Activated naive CD8-positive, alpha-beta T cell treated with anti-CD3 and anti-CD28 coated beads, Interleukin-2, amount 10 ng/mL, durations not matched to agents 7 days and 5 days (primary cell): ENCODE measurements at places on chromosomes 11 and 22.

GRCh38 chr11:104402812-104403521 is 239.0 kb upstream of the PDGFD start:
- H3K4me3 ChIP-seq, result no peak overlapping the region
- no peaks in the 10 kb centered on the region for H3K27me3 ChIP-seq
- H3K36me3 ChIP-seq, result no peaks in the 10 kb centered on the region
- H3K4me1 ChIP-seq, result no peaks in the 10 kb centered on the region
- H3K27ac ChIP-seq, result no peak overlapping the region

DNA sequence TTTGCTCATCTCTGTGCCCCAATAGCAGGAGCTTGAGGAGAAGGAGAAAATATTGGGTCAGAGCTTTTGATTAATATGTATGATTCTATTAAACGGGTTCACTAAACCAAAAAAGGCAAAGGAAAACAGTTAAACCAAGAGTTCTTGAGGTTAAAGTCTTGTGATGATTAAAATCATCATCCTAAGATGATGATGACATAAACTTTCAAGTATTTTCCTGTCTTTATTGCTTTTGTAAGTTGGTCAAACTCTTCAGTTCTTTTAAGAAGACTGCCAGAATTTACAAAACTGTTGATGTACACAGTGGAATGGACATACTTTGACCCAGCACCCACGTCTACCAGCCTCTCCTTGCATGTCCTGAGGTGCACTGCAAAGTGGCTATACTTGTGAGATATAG is 41.0 kb downstream of the FDX1 start:
- no peaks in the 10 kb centered on the region for H3K27me3 ChIP-seq
- H3K4me1 ChIP-seq, result no peaks in the 10 kb centered on the region
- no peak for DNase-seq
- no peak overlapping the region for H3K4me3 ChIP-seq
- H3K27ac ChIP-seq, result no peak overlapping the region
- H3K36me3 ChIP-seq, result peaks cover 4% of the 10 kb centered on the region

DNA sequence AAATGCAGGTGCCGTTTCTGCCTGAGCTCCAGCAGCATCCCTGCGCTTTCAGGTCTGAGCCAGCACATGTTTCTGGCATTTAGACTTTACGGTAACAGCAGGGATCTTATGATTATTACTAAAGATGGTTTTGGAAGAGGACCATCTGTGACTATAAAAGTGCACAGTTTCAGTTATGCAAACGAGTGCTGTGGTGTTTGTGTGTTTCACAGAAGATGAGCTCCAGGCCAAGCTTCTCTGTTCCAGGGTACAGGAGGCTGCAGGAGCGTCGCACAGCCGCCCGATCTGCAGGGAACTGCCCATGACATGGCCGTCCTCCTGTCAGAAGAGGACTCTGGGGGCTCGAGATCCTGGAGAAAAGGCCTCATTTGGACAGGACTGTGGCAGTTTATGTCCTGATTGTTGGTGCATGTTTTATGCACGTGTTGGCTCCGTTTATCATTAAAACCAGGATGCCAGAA is 297.3 kb downstream of the TBC1D22A start:
- H3K27ac ChIP-seq, result no peak overlapping the region
- no peak for DNase-seq
- H3K36me3 ChIP-seq, result peaks cover 4% of the 10 kb centered on the region
- H3K27me3 ChIP-seq, result no peaks in the 10 kb centered on the region
- no peak overlapping the region for H3K4me3 ChIP-seq

- H3K36me3 ChIP-seq, result no peaks in the 10 kb centered on the region
- H3K27ac ChIP-seq, result no peak overlapping the region
- DNase-seq, result no peak
- no peak overlapping the region for H3K4me3 ChIP-seq
- H3K4me1 ChIP-seq, result no peaks in the 10 kb centered on the region
These were observed 51.9 kb downstream of the IGLL1 start for GRCh38 chr22:23527971-23528740.

DNA sequence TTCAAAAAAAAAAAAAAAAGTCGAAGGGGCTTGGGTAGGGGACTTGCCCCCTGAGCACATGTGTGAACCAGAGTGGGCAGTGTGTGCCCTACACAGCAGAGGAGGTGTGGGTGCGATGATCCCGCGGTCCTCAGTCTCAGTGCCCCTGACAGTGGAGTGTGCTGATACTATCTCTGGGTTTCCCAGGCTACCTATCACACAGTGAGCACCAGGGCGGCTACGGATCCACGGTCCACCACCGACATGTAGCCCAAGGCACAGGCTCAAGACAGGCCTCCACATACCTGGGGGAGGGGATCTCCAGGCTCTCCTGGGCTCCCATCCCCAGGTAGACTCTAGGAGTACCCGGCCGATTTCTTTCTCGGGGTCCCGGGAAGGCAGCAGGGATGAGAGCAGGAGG is 9.1 kb downstream of the B3GAT1 start:
- H3K27me3 ChIP-seq, result peaks cover 16% of the 10 kb centered on the region
- H3K4me3 ChIP-seq, result no peak overlapping the region
- no peak overlapping the region for H3K27ac ChIP-seq
- no peaks in the 10 kb centered on the region for H3K36me3 ChIP-seq

GRCh38 chr11:119704849-119705248 is 24.2 kb downstream of the NECTIN1 start:
- H3K36me3 ChIP-seq, result no peaks in the 10 kb centered on the region
- DNase-seq, result no peak
- no peak overlapping the region for H3K4me3 ChIP-seq

GRCh38 chr11:14619603-14620531 is 23.7 kb upstream of the PDE3B start:
- DNase-seq, result no peak
- H3K27ac ChIP-seq, result no peak overlapping the region
- H3K36me3 ChIP-seq, result peaks cover 65% of the 10 kb centered on the region
- peaks cover 19% of the 10 kb centered on the region for H3K4me1 ChIP-seq
- no peak overlapping the region for H3K4me3 ChIP-seq
- H3K27me3 ChIP-seq, result no peaks in the 10 kb centered on the region

- H3K4me3 ChIP-seq, result no peak overlapping the region
- H3K36me3 ChIP-seq, result peaks cover 2% of the 10 kb centered on the region
- no peaks in the 10 kb centered on the region for H3K27me3 ChIP-seq
- peaks cover 40% of the 10 kb centered on the region for H3K4me1 ChIP-seq
- DNase-seq, result no peak
These were observed 7.8 kb upstream of the TMPRSS13 start for GRCh38 chr11:117936973-117937372.

DNA sequence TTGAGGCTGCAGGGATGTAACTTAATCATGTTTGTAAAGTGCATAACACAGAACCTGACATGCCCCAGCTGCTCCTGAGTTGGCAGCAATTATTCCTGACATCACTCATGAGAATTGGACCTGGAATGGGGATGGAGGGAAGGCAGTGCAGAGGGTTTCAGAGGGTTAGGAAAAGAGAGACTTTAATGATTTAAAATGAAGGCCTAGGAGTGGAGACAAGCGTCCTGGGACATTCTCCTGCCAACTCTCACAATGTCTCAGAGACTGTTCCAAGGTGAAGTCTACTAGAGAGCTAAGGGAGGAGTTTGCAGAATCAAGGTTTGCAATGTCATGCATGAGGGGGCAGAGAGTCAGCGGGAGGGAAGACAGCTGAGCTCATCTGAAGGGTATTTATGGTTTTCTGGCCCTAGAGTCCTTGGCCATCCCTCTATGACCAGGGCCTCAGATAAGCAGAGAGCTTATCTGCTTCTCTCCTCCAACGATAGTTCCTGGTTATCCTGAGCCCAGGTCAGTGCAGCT is 36.9 kb downstream of the GGTLC2 start:
- H3K4me3 ChIP-seq, result no peak overlapping the region
- no peak for DNase-seq
- H3K36me3 ChIP-seq, result no peaks in the 10 kb centered on the region
- no peak overlapping the region for H3K27ac ChIP-seq

DNA sequence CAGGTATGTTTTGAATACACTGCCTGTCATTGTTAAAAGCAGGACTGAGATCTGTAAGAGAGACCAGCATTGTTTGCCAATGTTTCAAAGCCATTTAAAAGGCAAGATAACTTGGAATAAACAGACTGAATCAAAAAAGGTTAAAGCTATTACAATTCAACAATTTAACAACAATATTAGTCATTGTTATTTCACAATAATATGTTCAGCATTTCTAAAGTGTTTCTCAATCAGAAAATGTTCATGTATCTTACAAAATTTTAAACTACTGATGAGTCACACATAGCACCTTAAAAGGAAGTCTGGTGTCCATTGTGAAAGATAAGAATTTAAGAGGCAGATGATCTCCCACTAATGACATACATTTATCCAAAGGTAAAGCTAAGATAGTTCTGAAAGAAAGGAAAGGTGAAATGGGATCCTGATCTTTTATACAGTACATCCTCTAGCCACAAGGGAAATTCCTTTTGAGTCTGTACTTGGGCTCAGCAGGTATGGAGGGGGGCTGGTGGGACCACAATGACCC is 79.7 kb downstream of the MAML2 start:
- H3K36me3 ChIP-seq, result peaks cover 15% of the 10 kb centered on the region
- H3K4me3 ChIP-seq, result no peak overlapping the region
- no peak for DNase-seq
- no peaks in the 10 kb centered on the region for H3K27me3 ChIP-seq
- no peak overlapping the region for H3K27ac ChIP-seq

GRCh38 chr11:134373591-134374052 is 38.4 kb downstream of the B3GAT1 start:
- DNase-seq, result no peak
- H3K27ac ChIP-seq, result no peak overlapping the region
- no peaks in the 10 kb centered on the region for H3K4me1 ChIP-seq
- no peak overlapping the region for H3K4me3 ChIP-seq
- H3K36me3 ChIP-seq, result no peaks in the 10 kb centered on the region

DNA sequence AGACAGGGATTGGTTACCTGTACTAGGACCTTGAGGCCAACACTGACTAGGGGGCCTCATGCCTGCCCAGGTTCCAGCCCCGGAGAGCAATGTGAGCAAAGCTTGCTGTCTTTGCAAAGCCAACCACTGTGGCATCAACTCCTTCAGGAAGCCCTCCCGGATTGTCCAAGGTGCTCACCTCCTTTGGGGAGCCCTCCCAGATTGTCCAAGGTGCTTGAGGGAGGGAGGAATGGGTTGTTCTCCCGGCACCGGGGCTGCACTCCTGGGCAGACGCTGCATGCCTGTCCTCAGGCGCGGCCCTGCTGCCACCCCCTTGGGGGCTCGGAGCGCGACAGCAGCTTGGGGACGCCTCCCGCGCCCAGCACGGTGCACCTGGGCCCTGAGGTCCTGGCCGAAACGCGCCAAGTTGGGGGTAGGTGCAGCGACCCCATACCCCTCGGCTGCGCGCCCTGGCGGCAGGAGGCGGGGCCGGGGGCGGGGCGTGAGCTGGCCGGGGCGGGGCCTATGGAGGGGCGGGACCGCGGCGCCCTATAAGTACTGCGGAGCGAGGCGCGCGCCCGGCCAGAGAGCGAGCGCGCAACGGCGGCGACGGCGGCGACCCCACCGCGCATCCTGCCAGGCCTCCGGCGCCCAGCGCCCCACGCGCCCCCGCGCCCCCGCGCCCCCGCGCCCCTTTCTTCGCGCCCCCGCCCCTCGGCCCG is at the start of gene CD81:
TSS of gene CD81 (plus strand) at position 560 of the 701 bp plus-strand sequence. CDS start 240 bp downstream, outside the sequence.
- peak within 1 kb of the TSS; percentile 84 for H3K4me3 ChIP-seq
- DNase-seq, result peak; percentile 81
- peaks cover 4% of the 10 kb centered on the region for H3K27me3 ChIP-seq

GRCh38 chr22:48939441-48940265 is 888.0 kb downstream of the BRD1 start:
- no peaks in the 10 kb centered on the region for H3K36me3 ChIP-seq
- no peak overlapping the region for H3K4me3 ChIP-seq
- peaks cover 3% of the 10 kb centered on the region for H3K27me3 ChIP-seq

GRCh38 chr22:26226538-26227297 is 57.5 kb downstream of the SEZ6L start:
- H3K27me3 ChIP-seq, result peaks cover 1% of the 10 kb centered on the region
- DNase-seq, result no peak
- H3K4me3 ChIP-seq, result no peak overlapping the region

GRCh38 chr11:117724104-117724503 is 72.9 kb downstream of the DSCAML1 start:
- no peak overlapping the region for H3K27ac ChIP-seq
- no peaks in the 10 kb centered on the region for H3K36me3 ChIP-seq
- H3K27me3 ChIP-seq, result peaks cover 5% of the 10 kb centered on the region
- no peak for DNase-seq
- no peak overlapping the region for H3K4me3 ChIP-seq
- no peaks in the 10 kb centered on the region for H3K4me1 ChIP-seq

DNA sequence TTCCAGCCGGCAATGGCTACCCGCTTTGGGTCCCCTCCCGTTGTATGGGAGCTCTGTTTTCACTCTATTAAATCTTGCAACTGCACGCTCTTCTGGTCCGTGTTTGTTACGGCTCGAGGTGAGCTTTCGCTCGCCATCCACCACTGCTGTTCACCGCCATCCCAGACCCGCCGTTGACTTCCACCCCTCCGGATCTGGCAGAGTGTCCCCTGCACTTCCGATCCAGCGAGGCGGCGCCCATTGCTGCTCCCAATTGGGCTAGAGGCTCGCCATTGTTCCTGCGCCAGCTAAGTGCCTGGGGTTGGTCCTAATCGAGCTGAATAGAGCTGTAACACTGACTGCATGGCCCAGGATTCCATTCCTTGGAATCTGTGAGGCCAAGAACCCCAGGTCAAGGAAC is 359.9 kb downstream of the CTTN start:
- no peak for DNase-seq
- no peak overlapping the region for H3K4me3 ChIP-seq
- H3K27me3 ChIP-seq, result no peaks in the 10 kb centered on the region
- H3K27ac ChIP-seq, result no peak overlapping the region
- H3K36me3 ChIP-seq, result no peaks in the 10 kb centered on the region
- no peaks in the 10 kb centered on the region for H3K4me1 ChIP-seq

DNA sequence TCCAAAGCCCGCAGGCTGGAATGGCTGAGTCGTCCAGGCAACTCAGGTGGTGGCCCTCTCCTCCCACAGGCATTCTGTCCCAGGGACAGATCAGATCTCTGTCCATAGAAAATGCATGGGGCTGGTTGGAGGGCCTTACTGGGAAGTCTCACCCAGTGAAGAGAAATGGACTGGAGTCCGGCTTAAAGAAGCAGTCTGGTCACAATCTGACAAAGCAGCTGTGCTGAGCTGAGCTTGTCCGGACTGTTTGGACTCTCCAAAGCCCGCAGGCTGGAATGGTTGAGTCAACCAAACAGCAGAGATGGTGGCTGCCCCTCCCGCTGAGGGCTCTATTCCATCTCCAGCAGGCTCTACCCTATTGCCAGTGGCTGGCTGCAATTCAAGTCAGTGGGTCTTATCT is 14.4 kb upstream of the DEPDC7 start:
- H3K4me3 ChIP-seq, result no peak overlapping the region
- H3K27me3 ChIP-seq, result peaks cover 34% of the 10 kb centered on the region
- peaks cover 4% of the 10 kb centered on the region for H3K36me3 ChIP-seq

DNA sequence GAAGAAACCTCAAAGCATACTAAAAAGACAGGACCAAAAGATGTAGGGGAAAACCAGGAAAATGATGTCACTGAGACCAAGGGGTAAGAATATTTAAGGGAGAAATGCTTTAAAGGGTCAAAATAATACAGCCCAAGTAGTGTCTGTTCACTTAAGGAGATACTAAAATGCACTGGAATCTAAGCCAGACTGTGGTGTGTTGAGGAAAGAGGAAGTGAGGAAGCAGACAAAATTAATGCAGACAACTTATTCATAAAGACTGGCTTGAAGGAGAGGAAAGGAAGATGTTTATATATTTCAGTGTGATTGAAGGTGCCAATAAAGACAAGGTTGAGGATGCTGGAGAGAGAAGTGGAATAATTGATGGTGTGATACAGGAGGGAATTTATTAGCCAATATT is 15.7 kb downstream of the ZNF215 start:
- no peaks in the 10 kb centered on the region for H3K4me1 ChIP-seq
- H3K36me3 ChIP-seq, result no peaks in the 10 kb centered on the region
- no peak overlapping the region for H3K4me3 ChIP-seq
- DNase-seq, result no peak
- H3K27me3 ChIP-seq, result no peaks in the 10 kb centered on the region
- no peak overlapping the region for H3K27ac ChIP-seq
